ENCODE measurements at places on chromosomes 4 and X.
A peak's percentile ranks its signal among the peaks of the same experiment; 100 is the strongest.

DNA sequence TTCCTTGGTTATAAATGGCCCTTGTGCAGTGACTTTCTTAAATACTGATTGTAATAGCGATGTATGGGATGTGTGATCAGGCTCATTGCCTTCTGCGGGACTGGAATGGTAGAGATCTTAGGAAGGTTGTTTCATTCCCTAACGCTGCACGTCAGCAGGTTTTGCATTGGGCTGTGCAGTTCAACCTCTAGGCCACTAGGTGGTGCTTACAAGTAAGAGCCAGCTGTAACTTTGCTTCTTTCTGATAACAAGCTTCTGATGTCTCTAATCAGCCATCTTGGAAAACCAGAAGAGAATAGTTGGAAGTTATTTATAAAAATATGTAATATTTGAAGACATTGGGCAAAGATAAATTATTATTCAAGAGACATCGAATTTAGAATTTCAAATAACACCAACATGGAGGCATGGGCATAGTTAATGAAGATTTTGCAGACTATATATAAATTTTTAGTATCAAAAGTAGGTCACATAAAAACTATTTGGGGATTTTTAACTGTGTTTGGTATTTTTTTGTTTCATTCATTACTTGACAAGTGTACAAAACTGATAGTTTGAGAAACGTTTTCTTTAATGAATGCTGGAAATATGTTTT lies 339.7 kb upstream of the PCDH7 start:
- peak; percentile 87 for DNase-seq

DNA sequence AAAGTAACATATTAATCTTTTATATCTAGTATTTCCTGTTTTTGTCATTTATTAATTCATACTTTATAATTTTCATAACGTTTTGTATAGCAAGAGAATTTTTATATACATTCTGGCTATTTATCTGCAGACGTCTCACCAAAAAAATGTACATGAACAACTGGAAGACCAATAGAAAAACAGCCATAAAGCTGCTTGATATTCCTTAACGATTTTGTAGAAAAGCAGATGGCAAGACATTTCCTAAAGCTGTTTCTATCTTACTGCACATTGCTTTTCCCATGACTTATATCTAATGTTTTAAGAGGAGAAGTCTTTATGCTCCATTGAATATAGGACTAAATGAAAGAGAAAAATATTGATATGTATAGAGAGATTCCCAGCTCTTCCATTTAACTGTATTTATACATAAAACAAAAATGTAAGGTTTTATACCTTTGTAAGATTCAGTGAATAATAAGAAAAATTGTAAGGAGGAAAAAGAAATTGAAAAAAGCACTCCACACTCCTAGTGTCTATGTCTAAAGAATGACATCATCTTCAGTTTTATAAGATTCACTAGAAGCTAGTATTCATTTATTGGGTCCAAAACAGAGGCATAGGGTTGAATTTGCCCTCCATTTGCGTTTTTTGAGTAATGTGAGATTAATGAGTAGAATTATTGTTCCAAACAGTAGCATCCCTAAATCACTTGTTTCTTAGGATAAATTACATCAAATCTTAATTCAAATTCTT lies 248.5 kb downstream of the PPP3CA start:
- no peak for DNase-seq

DNA sequence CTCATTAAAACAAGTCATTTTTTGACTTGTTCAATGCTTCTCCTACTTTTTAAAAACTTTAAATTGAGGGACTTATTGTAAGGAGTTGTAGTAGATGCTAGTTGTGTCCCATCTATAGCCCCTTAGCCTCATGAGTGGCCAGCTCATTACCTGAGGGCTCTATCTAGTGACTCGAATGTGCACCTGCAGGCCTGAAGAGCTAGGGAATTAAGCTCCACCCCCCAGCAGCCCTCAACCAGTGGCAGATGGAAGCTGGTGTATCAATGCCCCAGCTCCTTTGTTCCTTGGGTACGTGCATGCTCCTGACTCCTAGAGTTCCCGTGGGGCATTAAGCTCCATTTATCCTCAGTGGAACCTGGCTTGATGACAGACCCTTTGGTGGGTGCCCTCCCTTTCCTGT lies 146.7 kb upstream of the FAM9B start:
- DNase-seq = no peak

GRCh38 chr4:106707776-106708463 lies 328.2 kb downstream of the DKK2 start:
- DNase-seq = peak; percentile 25

GRCh38 chr4:142402156-142402555 lies 443.9 kb downstream of the INPP4B start:
- DNase-seq = no peak

- DNase-seq = peak; percentile 98
Measured at GRCh38 chr4:86927843-86928395, 6.9 kb upstream of the AFF1 start.

DNA sequence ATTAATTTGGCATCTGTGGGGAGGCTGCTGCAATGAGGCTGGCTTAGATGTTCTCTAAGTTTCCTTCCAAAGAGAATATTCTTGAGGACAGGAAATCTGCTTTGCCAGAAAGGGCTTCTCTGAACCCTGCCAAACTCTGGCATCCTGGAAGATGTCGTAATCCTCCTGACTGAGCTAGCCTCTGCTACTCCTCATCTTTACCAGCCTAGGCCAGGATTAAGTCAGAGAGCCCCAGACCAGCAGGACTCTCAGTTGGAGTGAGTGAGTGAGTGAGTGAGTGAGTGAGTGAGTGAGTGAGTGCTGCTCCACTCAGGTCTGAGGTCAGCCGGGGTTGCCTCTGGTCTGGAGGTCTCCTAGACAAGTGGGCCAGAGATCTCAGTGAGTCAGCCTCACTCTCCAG lies 104.9 kb upstream of the SOD3 start:
- peak; percentile 2 for DNase-seq

DNA sequence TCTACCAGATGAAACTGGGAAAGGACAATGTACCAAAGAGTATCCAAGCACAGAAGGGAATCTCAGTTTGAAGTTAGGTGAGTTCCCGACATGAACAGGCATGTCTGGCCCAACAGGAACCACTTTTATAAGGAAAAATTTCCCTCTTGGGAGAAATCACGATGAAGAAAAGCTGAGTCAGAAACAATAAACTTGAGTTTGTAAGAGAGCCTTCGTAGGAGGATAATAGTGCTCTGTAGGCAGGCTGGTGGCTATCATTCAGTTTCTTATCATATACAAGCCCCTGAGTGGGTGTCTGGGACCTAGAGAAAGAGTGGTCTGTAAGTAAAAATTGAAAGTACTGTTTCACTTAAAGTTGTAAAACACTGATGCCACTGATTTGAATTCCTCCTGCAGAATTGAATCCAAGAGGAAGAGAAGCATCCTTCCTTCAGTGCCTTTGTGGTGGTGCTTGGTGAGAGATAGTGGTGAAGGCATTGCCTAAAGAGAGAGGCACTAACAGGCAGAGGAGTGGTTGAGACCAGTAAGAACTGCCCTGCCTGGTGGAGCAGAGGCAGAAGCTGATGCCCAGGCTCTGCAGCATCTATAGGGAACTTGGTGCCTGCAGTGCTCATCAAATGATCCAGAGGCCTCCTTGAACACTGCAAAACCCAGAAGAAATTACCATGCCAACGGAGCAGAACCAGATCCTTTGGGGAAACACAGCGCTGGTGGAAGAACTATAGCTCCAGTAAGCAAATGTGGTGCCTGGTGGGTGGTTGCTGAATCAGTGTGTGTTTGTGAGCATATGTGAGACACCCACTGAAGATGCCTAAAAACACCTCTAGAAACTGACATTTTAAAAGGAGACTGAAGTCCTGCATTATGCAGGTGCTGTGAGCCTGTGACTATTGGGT lies 31.7 kb upstream of the METAP1 start:
- DNase-seq = peak; percentile 11

- peak; percentile 29 for DNase-seq
Measured at GRCh38 chrX:152901816-152902501, 4.1 kb downstream of the ZNF185 start.

DNA sequence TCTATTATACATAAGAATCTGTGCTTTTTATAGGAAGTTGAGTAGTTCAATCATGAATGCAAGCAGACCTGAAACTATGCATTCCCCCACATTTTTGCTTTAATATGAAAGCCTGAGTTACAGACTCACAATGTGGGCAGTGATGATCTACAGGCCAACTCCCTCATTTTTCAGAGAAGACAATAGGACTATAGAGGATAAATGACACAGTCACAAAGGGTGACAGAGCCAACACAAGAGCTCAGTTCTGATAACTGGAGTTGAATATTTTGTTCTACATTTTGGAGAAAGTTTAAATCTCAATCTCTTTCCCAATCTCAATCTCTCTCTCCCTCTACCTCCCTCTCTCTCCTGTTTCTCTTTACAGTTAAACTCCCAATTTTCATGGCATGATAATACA lies 27.0 kb downstream of the MBNL3 start:
- no peak for DNase-seq

- DNase-seq = no peak
Measured at GRCh38 chr4:55369968-55370367, 23.9 kb downstream of the SRD5A3 start.

DNA sequence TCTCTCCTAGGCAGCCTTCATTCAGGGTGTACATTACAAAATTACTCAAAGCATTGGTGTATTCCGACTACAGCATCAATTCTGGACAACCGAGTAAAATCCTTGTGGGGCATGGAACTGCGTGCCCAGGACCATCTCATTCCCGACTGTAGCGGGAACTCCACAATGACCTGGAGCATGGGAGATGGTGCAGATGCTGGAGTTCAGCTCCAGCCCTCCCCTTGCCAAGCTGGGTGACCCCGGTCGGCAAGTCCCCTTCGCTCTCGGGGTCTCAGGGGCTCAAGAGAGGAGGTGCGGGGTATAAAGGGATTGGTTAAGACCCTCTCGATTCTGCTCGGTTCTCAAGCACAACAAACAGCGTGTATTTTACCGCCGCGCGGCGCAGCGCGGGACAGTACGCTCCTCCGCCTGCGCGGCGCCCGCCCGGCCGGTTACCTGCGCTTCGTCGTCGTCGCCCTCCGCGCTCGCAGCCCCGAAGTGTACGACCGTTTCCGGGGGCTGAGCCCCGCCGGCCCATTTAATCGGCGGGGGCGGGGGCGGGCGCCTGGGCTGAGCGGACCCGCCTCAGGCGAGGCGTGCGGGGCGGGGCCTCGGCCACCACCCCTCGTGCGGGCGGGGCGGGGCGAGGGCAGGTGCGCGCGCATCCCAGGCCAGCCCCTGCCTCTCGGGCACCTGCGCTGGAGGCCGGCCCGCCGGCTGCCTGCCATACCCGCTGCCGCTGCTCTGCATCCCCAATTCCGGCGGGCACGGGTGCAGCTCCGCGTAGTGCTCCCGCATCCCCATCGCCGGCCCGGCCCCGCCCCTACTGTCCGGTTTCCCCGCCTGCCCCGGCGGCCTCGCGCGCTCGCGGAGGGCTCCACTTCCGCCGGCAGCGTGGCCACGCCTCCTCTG lies at the start of gene G6PD:
TSS of gene G6PD (minus strand) at position 493 of the 891 bp plus-strand sequence. CDS start 691 bp downstream, outside the sequence.
- no peak for DNase-seq

- DNase-seq = no peak
Measured at GRCh38 chr4:165203541-165204461, 3.6 kb upstream of the KLHL2 start.

GRCh38 chr4:108382751-108383150 lies 214.0 kb upstream of the LEF1 start:
- no peak for DNase-seq
